ENCODE measurements at places on chromosomes 1 and 21.
A peak's percentile ranks its signal among the peaks of the same experiment; 100 is the strongest.

GRCh38 chr1:4488018-4488417 lies 166.4 kb upstream of the AJAP1 start:
- DNase-seq: no peak

DNA sequence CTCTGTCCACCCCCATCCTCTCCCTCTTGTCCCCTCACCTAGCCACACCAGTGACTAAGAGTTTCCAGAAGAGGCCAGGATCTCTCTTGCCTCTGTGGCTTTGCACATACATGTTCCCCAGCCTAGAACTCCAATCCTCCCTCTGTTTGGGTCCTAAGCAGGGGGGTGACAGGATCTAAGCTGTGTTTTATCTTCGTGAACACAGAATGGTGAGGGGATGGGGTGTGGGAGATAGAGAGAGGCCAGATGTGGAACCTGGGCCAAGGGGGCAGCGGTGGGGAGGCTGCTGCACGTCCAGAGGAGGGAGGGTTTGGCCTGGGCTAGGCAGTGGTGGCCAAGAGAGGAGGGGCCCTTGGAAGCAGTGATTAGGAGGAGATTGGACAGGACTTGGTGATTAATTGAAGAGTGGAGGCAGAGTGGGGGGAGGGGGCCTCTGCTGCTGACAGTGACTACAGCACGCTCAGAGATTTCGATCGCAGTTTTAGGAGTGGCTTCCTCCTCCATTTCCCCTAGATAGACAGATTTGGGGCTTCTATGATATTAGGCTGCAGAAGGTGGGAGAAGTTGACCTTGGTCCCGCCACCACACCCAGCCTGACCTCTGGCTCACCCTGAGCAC lies 17.1 kb upstream of the ADGRB2 start:
- DNase-seq: no peak

DNA sequence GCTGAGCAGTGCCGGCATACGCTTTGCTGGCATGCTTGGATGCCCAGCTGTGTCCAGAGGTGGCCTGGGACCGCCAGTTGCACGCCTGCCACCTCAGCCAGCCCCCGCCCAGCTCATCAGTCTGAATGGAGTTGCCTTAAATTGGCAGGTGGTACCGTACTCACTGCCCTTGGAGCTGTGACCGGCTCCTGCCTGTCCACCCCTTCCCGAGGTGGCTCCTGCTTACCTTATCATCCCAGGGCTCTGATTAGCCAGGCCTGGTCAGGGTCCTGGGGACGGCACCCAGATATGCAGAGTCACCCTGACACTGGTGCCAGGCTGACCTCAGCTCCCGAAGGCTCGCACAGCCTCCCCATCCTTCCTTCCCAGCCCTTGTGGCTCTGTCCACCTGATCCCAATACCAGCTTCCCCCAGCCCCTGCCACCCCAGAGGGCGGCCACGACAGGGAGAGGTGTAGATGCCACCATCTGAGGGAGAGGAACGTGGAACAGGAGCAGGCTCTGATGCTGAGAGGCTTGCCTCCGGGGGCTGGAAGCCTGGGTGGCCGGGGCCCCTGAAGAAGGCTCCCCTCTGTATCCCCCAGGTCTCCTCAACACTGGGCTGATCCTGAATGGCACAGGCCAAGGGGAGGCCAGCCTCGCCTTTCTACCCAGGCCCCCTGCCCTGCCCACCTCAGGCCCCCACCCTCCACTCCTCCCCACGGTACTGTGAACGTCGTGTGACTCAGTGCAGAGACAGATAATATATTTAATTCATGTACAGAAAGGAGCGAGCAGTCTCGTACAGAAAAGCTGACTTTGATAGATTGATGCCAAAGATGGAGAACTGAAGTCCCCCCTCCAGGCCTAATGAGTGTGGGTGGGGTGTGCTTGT lies 27.8 kb downstream of the CDK18 start:
- DNase-seq: no peak

- DNase-seq: no peak
Measured at GRCh38 chr1:19814244-19814661, 830 bp downstream of the RNF186 start.

DNA sequence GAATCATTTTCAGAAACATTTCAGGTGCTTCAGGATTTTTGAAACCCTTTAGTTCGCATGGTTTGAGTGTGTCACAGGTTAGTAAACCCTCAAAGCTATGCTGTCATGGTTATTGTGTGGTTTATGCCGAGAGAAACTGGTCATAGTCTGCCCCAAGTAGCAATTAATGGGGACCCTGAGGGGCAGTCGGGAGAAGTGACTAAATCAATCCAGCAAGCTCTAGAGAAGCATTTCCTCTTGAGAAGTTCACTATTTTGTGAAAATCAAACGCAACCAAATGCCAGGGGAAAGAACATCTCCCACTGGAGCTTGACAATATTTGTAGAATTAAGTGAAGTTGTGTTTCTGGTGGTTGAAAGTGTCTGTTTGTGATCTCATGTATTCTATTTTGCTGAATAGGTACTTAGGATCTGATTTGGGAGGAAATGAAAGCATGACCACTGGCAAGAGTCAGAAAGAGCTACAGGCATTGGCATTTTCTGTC lies 63.0 kb upstream of the BACH1 start:
- no peak for DNase-seq

- DNase-seq: no peak
Measured at GRCh38 chr1:10973552-10973951, 38.9 kb upstream of the TARDBP start.

DNA sequence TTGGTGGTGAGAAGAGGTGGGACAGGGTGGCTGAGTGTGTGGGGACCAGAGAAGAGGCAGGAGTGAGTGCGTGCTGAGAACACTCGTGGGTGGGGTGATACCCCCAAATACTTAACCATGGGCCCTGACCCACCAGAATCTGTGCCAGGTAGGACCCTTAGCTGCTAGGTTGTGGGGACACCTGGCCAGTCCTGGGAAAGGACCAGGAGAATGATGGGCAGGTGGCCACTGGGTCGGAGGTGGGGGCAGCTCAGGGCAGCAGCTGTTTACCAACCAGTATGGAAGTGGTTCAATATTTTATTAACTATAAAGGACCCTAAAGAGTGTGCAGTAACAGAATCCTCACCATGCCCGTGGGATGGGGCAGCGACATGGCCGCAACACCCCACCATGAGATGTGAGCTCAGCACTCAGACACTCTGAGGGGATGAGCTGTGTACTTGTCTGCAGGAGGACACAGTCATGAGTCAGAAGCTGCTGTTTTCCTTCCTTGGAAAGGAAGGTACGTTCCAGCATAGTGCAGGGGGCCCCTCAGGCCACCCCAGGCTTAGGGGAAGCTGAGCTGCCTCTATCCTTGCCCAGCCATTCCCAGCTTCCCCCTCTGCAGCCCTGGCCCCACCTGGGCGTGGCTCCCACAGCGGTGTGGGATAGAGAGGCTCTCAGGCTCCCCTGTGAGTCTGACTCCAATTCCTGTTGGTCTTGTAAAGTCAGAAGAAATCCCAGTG lies 25.4 kb downstream of the TEX35 start:
- peak; percentile 43 for DNase-seq

DNA sequence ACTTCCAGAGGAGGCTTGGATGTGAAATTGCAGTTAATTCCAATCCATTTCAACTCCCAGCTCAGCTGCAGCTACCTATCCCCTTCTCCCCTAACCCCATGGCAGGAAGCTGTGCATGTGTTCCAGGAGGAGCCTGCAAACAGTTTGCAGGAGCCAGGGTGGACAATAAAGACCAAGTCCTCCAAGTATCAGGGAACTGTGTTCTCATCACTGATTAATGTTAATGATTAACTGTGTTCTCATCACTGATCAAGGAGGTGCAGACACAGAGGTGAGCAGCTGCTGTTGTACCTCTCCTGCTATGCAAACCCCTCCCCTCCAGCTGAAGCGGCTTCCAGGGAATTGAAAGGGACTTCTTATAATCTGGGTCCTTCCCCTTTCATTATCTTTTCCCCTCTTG lies 19.2 kb downstream of the CLDN19 start:
- no peak for DNase-seq

DNA sequence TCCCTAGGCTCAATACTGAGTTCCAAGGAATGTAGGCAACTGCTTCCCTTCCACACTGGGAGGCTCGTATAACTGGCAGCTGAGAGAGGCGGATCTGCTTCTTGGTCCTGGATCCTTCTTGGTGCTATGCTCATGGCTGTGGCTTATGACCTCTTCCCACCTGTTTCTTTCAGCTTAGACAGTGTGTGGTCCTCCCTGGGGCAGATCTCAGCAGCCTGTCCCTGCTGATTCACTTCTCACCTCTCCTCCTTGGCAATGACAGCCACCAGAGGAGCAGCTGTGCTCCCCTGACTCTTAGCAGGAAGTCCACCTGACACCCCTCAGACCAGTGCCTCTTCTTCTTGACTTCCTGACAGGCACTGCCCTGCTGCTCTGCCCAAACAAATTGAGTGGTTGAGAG lies 75.1 kb upstream of the PTGFRN start:
- DNase-seq: no peak

DNA sequence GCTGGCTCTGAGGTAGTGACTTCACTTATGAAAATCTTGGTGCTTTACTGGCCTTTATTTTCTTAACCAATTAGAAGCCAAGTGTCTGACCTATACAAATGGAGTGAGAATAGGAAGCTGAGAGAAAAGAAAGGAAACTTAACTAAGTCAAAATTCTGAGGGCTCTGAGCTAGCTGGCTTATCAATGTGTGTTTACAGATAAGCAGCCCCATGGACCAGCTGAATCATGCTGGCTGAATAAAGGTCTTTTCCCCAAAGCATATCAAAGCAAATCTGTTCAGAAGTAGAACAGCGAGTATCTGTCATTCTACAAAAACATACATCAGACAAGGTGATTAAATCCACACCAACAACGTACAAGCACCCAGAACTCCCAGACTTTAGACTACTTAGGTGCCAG lies 117.2 kb downstream of the BRINP2 start:
- DNase-seq: no peak

DNA sequence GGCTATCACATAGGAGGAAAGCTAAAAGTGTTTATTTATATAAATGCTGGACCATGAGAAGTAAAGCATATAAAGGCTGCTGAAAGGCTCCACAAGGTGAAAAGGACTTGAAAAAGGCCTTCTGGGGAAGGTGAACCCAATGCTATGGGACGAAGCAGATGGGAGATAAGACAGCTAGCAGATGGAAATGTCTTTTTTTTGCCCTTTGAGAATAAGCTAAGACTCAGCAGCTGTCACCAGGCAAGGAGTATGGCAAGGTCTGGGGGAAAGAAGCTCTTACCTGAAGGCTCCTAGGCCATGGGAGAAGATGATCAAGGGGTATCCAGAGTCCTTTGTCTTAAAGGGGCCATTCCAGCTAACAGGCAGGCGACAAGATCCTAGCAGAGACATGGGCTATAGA lies 9.9 kb downstream of the PAFAH2 start:
- DNase-seq: no peak

- no peak for DNase-seq
Measured at GRCh38 chr1:86430376-86430775, 6.4 kb downstream of the CLCA2 start.

DNA sequence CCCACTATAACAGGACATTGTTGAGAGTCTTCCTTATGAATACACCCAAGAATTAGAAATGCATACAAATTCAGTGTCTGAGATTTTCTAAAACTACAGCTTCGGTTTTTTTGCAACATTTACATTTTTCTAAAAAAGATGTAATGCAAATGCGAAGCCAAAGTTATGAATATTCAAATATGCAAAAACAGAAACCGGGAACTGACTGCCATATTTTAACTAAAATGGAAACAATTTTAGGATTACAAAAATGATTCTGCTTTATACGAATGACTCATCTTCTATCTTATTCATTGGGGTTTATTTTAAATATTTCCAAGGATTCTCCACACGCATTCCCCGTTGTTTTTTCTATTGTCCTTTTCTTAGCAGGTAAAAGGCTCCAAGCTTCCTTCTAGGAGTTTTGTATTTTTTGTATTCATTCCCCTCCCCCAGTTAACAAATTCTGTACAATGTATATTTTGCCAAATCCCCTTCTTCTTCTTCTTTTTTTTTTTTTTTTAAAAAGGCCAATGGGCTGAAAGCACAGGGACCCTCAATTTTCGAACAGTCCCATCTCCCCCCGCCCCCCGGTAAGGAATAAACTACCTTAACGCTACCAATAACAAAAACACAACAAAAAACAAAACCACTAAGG lies 1.0 kb downstream of the ARPC5 start:
- DNase-seq: no peak

DNA sequence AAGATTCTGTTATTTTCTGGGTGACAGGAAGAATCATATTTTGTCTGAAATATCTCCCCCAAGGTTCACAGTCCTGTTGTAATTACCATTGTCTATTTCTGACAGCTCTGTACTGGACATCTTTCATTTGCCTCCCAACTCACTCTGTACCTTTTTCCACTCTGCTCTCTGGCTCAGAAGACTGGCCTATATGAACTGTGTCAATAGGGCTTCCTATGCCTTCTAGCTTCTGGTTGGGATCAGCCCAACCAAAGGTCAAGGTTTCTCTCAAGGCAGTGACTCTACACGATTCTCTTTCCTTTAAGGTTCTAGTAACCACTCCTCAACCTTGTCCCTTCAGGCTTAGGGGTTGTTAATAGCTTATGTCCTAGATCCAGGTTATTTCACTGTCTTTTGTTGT lies 17.5 kb downstream of the KLHL12 start:
- no peak for DNase-seq

- DNase-seq: no peak
Measured at GRCh38 chr1:20413776-20414140, 72.3 kb downstream of the CAMK2N1 start.

DNA sequence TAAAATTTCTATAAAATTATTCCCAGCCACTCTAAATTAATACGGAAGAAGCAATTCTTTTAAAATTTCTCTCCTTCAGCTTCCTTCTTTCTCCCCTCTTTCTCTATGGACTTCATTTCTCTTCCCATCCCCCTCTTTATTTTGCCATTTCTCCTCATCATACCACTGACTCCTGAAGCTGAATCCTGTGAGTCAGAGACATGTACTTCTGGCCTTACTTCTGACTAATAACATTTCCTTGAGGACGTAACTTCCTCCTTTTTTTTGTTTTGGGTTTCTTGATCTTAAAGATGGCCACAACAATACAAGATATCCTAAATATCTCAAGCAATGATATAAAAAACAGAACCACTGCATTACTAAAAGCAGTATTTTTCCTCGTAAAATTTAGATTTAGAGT lies 63.6 kb upstream of the DENND1B start:
- peak; percentile 29 for DNase-seq

DNA sequence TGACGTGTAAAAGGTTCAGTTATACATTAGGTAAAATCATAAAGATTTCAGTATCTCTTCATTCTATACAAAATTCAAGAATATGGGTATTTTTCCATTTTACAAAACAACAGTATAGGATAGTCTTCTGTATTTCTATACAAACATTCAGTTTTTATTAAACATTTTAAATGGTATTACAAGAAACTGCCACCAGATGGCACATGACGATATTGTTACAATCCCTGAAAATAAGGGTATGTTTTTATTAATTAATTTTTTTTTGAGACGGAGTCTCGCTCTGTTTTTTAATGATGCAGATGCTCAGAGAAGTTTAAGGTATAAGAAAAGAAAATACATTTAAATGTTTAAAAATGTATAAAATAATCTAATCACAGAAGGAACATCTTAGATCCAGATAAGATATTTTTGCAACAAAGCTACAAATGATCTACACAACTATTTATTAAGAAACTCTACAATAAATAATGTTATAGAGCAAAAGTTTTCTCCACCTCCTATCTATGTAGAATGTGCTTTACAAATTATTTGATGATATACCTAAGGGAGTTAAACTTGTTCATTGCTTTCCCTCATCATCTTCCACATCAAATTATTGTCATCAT lies 23.5 kb upstream of the RSBN1 start:
- DNase-seq: peak; percentile 23

Measured in urothelium cell line (cell line).